ENCODE measurements at places on chromosomes 4 and X.

- no peak for DNase-seq
Observed at GRCh38 chrX:152819266-152819665, 11.3 kb downstream of the CETN2 start.

GRCh38 chr4:105909787-105910281 is 14.6 kb downstream of the NPNT start:
- DNase-seq: no peak

- DNase-seq: no peak
Observed at GRCh38 chrX:12505127-12505526, 286.1 kb upstream of the PRPS2 start.

- DNase-seq: no peak
Observed at GRCh38 chrX:48492293-48492910, 16.4 kb upstream of the PORCN start.

DNA sequence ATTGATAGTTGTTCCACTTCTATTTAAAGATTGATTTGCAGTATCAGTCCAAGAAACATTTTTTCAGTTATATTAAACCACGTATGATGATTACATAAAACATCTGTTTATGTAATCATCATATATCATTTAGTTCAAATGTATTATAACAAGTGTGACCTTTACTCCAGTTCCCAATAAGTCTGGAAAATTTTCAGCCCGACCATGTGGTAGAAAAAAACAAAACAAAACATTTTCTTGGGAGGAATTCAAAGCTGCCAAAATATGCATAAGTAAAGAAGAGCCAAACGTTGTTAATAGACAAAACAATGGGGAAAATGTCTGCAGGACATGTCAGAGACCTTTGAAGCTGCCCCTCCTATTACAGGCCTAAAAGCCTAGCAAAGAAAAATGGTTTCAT is 709.1 kb downstream of the FAT4 start:
- no peak for DNase-seq

GRCh38 chrX:152259150-152259549 is 120.8 kb upstream of the MAGEA10 start:
- no peak for DNase-seq

DNA sequence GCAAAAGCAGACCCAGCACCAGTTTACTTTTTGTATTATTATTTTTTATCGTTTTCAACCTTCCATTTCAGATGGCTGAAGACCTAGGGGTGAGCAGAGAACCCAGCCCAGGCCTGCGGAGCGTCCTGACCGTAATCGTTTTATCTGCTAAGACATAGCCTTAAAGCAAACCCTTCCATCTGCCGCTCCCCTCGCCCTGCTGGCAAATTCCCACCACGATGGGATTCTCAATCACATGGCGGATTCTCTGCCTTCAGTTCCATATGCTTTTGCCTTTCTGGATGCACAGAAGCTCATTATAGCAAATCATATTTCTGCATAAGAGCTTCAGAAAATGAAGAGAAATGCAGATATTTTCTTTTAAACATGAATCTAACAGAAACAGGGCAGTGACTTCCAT is 18.6 kb upstream of the XG start:
- no peak for DNase-seq

GRCh38 chr4:31360786-31361185 is 640.6 kb downstream of the PCDH7 start:
- DNase-seq: no peak

DNA sequence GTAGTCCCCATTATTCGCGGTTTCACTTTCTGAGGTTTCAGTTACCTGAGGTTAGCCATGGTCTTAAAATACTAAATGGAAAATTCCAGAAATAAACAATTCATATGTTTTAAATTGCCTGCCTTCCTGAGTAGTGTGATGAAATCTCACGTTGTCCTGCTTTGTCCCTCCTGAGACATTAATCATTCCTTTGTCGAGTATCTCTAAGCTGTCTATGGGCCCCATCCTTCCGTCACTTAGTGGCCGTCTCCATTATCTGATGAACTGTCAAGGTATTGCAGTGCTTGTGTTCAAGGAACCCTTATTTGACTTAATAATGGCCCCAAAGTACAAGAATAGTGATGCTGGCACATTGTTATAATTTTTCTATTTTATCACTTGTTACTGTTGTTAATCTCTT is 94.8 kb downstream of the ADGRL3 start:
- no peak for DNase-seq

GRCh38 chrX:148552775-148553174 is 52.4 kb downstream of the AFF2 start:
- no peak for DNase-seq

GRCh38 chr4:79620617-79621016 is 212.6 kb upstream of the GK2 start:
- no peak for DNase-seq

GRCh38 chr4:64539234-64539849 is 130.1 kb upstream of the TECRL start:
- peak; percentile 64 for DNase-seq

- DNase-seq: no peak
Observed at GRCh38 chrX:623599-624315, 6.8 kb upstream of the SHOX start.

GRCh38 chrX:14607446-14607985 is 78.2 kb downstream of the GLRA2 start:
- DNase-seq: no peak

- DNase-seq: no peak
Observed at GRCh38 chr4:88575186-88575585, 17.1 kb upstream of the HERC3 start.

DNA sequence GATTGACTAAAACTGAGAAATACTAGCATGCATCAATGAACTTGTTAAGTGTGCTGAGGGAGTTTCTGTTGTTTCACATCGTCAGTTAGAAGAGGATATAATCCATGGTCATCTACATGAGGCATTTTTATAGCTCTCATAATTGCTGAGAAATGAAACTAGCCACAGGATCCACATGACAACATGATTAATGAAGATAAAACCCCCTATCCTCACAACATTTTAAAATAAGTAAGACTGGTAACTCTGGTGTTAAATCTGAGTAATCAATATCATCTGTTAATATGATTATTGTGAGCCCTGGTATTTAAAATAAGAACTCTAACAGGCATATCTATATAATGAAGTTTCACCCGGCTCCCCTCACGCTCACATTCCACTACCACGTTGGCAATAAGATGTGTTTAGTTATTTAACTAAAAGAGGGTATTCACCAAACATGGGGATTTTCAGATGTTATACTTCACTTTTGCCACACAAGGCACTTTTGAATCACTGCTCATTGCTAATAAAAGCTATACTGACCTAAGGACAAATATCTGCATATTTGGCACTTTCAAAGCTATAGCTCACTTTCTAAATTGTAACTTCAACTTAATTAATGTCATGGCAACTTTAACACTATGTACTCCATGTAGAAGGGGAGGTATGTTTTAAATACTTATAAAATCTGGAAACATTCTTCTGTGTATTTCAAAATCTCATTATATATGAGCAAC is 6.7 kb downstream of the UNC5C start:
- DNase-seq: no peak

DNA sequence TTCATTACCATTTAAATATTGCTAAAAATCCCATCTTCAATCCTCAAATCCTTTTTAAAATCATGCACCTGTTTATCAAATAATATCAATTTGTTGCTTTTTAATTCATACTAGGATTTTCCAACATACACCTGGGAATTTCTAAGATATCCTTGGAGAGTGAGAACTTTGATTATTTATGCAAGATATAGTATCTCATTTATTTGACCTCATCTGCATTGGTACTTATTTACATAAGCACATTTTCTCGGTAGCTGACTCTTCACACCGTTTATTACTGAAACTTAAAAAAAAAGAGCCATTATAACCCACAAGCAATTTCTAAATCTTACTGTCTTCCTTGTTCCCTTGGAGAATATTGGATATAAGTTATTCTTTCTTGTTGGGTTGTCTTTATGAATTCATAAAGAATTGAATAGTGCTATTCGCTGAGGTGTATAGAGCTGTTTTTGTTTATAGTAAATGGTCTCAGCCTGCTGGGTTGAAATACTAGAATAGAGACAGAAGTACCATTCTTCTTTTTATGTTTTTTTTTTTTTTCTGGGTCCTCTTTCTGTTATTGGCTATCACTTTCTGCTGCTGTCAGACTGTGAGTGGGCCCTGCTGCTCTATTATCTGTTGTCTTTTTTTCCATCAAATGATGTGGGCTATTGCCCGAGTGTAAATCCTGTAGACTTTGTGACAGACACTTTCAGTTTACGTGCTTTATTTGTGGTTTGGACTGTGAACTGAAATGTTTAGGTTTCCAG is 2.9 kb downstream of the UGT8 start:
- no peak for DNase-seq

DNA sequence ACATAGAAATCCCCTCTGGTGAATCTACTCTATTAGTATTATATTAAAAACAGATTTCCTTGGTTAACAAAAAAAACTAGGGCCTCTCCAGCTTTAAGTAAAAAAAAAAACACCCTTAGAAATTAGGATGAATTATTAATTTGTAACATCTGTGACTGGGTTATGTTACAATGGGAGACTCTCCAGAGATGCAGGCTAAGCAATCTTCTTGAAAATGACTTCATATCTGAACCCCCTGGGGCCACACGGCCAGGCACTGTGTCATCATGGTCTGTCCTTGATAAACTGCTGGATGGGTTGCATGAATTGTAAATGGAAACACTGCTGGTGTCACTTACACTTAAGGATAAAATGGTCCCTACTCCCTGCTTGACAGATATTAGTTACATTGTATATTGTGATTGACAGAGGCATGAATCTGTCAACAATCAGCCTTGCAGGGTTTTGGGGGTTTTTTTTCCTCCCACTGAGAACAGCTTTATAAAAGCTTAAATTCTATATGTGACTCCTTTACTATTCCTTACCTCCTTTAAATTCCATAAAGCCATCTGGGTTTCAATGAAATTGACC is 49.1 kb downstream of the PRKG2 start:
- peak; percentile 93 for DNase-seq

DNA sequence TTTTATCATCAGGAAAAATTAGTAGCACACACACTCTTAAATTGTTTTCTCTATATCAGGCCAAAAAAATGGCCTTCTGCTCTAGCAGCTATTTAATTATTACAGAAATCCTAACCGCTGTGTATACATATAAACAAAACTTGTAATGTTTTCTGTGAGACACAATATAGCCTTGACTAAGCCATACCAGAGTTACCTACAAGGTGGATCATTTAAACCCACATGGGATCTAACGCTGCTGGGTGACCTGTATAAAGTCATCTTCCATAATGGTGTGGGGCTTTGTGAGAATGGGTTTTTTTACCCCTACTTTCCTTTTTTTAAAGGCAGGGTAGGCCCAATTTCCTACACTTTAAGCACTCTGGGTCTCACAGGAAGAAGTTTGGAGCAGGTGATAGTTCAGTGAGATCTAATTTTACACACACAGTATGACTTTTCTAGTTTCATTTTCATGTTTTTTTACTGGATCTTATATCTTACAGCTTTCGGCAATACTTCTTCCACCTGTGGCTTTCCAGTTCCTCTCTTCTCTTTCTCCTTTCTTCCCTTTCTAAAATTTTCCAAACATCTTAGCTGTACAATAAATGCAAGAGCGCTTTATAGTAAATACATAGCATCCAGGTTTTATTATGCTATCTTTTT is 66.9 kb upstream of the MMAA start:
- no peak for DNase-seq

- no peak for DNase-seq
Observed at GRCh38 chrX:13013363-13014110, 30.9 kb downstream of the FAM9C start.

- DNase-seq: peak; percentile 87
Observed at GRCh38 chr4:114146947-114147618, 167.6 kb upstream of the ARSJ start.

- no peak for DNase-seq
Observed at GRCh38 chr4:5972571-5972970, 45.7 kb downstream of the C4orf50 start.

GRCh38 chr4:113907559-113907958 is 71.9 kb downstream of the ARSJ start:
- DNase-seq: no peak

GRCh38 chr4:9592010-9592409 is 147.8 kb downstream of the DEFB131A start:
- no peak for DNase-seq

DNA sequence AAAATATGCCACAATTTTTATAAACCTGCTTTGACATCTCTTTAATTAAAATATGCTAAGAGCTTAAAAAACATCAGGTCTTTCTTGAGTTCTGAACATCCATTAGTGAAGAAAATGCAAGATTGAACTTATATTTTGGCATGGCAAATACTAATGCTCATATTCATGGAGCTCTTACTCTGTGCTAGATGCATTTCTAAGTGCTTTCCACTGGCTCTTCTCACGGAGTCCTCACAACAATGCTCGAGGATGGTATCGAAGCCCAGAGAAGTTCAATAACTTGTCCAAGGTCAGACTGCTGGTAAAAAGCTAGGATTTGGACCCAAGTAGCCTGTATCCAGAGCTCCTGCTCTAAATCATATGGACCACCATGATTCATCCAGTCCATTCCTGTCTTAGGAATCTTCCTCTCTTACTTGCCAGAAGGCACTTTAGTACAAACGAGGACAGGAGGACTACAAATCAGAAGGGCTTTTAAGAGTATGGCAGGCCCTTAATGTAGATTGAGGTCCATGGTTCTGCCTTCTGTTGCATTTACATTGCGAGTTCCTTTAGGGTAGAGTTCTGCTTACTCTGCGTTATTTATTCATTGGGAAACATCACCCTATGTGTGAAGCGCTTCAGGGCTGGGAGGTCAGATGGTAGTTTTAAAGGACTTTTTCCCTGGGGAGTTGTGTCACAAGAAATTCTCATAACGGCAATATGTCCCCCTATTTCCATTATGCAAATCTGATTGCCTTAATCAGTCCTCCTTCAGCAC is 199.2 kb downstream of the RASL11B start:
- no peak for DNase-seq

DNA sequence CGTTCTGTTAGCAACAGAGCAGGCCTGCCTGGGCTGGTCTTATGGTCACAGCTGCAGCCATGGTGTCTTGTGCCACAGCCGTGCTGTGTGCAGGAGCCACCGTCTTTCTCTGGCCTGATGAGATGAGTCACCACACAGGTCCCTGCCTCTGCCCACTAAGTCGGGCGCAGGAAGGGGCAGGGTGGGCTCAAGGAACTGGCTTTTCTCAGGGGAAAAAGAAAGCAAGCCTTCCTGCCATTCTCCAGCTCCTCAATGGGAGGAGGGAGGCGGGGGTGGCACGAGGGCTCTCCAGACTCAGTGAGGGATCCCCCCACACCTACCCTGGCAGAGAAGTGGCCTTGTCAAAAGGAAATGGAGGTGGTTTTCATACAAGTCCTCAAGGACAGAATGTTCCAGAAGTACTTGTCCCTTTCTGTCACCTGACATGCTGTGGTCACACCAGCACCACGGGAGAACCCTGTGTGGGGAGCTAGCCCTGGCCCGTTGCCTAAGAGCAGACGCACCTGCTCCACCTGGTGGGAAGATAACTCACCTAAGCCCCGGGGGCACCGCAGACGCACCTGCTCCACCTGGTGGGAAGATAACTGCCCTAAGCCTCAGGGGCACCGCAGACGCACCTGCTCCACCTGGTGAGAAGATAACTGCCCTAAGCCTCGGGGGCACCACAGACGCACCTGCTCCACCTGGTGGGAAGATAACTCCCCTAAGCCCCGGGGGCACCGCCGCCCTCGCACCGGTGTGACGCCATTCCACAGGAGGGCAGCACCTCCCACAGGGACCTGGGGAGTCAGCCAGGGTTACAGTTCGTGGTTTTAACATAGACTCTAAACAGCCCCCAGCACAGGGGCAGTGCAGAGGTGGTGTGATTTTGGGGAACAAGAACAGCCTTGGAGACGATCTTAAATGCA is 18.5 kb downstream of the UVSSA start:
- no peak for DNase-seq

Measured in SK-N-MC (cell line).